ENCODE measurements at places on chromosomes 7 and 10.

GRCh38 chr7:98777051-98777450 is 92.8 kb downstream of the TMEM130 start:
- no peak for DNase-seq

GRCh38 chr10:98302741-98303365 is 34.9 kb upstream of the LOXL4 start:
- no peak for DNase-seq

DNA sequence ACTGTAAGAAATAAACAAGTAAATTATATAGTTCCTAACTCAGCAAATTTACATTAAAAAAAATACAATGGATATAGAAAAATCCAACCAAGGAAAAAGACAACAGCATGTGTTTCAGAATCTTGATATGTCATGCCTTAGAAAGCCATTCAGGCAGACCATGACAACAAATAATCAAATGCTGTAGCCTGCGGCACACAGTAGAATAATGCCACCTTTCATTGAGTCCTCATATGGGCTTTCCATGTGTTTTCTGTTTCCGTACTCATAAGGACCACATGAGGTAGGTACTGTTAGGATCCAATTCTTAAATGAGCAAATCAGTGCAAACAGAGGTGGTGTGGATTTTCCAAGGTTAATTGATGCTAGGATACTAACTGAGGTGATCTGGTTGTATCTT is 138.6 kb downstream of the CUBN start:
- DNase-seq, result no peak

DNA sequence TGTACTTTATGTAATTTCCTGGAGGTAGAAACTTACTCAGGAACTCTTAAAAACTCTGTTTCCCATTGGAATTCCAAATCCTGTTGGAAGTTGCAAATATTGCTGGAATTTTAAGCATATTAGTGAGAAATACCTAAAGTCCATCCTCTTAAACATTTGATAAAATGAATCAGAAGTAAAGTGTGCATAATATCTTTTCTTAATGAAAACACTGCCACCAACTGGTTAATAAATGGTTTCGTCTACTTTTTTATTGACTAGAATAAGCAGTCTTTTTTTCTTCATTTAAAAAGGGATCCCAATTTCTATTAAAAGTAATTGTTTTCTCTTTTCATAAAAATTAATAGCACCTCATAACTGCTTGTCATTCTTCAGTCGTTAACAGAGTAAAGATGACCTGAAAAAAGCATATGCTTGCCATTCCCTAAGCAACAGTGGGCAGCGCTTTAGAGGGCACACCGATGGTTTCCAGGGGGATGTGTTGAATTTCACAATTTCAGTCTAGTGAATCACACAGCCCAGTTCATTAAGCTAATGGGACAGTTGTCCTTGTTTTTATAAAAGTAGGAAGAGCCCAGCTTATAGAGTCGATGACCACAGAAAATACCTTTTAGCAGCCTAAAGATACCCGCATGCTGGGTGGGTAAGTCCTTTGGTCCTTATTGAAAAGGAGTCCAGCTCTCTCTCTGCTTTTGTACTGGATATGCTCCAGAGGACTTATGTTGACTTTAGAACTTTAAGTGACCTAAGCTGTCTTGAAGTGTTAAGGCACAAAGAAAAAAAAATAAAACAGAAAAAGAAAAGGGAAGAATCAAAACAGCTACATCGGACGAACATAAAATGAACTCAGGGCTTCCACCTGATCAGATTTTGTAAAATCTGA is 28.5 kb downstream of the NPS start:
- DNase-seq, result no peak

- no peak for DNase-seq
Measured at GRCh38 chr10:118234683-118235082, 107.4 kb downstream of the FAM204A start.

- DNase-seq, result no peak
Measured at GRCh38 chr7:143967398-143967797, 12.8 kb downstream of the OR2F1 start.

Measured in SHP77 treated with DMSO at 0.1 percent for 48 hours (cell line).